ENCODE measurements at places on chromosomes 5 and 9. TPM values are rescaled to one million over a fixed set of nuclear protein-coding genes. Genes with fewer than 3 reads are reported as not detected.

DNA sequence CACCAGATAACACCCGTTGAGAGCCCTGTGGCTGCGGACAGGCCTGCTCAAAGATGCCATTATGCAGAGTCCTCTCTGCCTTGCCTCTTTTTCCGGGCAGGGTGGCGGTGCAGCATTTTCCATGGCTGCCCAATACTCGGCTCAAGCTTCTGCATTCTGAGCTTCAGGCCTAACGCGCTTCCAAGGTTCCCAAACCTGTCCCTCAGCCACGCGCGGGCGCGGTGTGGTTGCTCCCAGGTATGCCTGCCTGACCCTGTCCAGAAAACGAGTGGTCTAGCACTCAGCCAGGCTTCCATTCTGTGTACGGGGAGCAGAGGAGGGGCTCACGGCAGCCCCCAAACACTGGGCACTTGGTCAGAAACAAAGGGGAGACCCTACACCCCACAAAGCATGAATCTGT is 27.9 kb upstream of the CNOT6 start:
- H3K27ac ChIP-seq, result no peak overlapping the region
- no peaks in the 10 kb centered on the region for H3K36me3 ChIP-seq
- no peak overlapping the region for H3K4me3 ChIP-seq
- no peaks in the 10 kb centered on the region for H3K27me3 ChIP-seq

DNA sequence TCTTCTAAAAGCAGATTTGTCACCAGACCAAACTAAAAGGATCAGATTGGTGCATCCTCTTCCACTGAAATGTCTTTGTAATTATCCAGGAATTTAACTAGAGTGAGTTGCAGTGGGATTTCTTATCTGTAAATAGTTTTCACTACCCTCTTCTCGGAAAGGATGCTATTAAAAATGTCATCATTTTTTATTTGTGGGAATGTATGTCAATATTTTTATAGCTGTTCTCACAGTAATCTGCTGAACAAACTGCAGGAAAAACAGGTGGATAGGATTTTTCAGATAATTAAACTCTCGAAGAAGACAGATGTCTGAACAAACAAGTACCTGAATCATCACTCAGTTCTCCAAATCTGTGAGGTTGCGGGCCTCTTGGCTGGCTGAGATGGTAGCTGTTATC is 62.7 kb downstream of the RAB14 start:
- peaks cover 13% of the 10 kb centered on the region for H3K4me1 ChIP-seq
- H3K27me3 ChIP-seq, result no peaks in the 10 kb centered on the region
- peaks cover 82% of the 10 kb centered on the region for H3K36me3 ChIP-seq
- no peak overlapping the region for H3K27ac ChIP-seq
- no peak for DNase-seq
- no peak overlapping the region for H3K4me3 ChIP-seq

The BRD3OS gene
- 4.6 TPM for total RNA-seq

The GRXCR2 gene
- total RNA-seq, result not detected

The IL5 gene
- total RNA-seq, result not detected

The PTGS1 gene
- 9.2 TPM for total RNA-seq

The PCA3 gene
- not detected for total RNA-seq

The SH3TC2 gene
- total RNA-seq, result 0.69 TPM

Measured in CD4-positive, CD25-positive, alpha-beta regulatory T cell (primary cell).